ENCODE measurements at places on chromosomes 5 and 9. TPM values are rescaled to one million over a fixed set of nuclear protein-coding genes. Genes with fewer than 3 reads are reported as not detected.

ADAMTS13 gene
- 0.94 TPM for total RNA-seq

LCNL1 gene
- 0.19 TPM for total RNA-seq

CDKN2A gene
- total RNA-seq: 1.6 TPM

FAM174A gene
- 8.7 TPM for total RNA-seq

DOCK8 gene
- 54.5 TPM for total RNA-seq

GLRA1 gene
- total RNA-seq: not detected

ANGPTL2 gene
- 3.2 TPM for total RNA-seq

NDST1 gene
- total RNA-seq: 2.8 TPM

CCDC192 gene
- total RNA-seq: 0.09 TPM

SAPCD2 gene
- 6.3 TPM for total RNA-seq

SPINK13 gene
- total RNA-seq: not detected

RLN2 gene
- total RNA-seq: 5.2 TPM

IFNW1 gene
- not detected for total RNA-seq

ADAM19 gene
- total RNA-seq: 13.2 TPM

MYOZ3 gene
- 0.47 TPM for total RNA-seq

SLC34A1 gene
- total RNA-seq: 0.05 TPM

CKMT2 gene
- total RNA-seq: 0.33 TPM

NR4A3 gene
- total RNA-seq: 2.4 TPM

HRCT1 gene
- total RNA-seq: 0.14 TPM

ELOVL7 gene
- 0.47 TPM for total RNA-seq

TRPM6 gene
- 0.47 TPM for total RNA-seq

SPINK7 gene
- 1.2 TPM for total RNA-seq

BTNL8 gene
- 0.24 TPM for total RNA-seq

IL3 gene
- total RNA-seq: not detected

FAM169A gene
- total RNA-seq: 11.6 TPM

P4HA2 gene
- 16.5 TPM for total RNA-seq

TSPAN17 gene
- 8.0 TPM for total RNA-seq

LCN9 gene
- not detected for total RNA-seq

MOB3B gene
- total RNA-seq: 2.3 TPM

KIF4B gene
- 0.05 TPM for total RNA-seq

Data from thymus (tissue), 14 donors.